Femur (tissue), 1 donor: ENCODE measurements at places on chromosomes 11 and 22.

GRCh38 chr11:9095421-9095820 lies 4.0 kb upstream of the SCUBE2 start:
- DNase-seq: no peak

DNA sequence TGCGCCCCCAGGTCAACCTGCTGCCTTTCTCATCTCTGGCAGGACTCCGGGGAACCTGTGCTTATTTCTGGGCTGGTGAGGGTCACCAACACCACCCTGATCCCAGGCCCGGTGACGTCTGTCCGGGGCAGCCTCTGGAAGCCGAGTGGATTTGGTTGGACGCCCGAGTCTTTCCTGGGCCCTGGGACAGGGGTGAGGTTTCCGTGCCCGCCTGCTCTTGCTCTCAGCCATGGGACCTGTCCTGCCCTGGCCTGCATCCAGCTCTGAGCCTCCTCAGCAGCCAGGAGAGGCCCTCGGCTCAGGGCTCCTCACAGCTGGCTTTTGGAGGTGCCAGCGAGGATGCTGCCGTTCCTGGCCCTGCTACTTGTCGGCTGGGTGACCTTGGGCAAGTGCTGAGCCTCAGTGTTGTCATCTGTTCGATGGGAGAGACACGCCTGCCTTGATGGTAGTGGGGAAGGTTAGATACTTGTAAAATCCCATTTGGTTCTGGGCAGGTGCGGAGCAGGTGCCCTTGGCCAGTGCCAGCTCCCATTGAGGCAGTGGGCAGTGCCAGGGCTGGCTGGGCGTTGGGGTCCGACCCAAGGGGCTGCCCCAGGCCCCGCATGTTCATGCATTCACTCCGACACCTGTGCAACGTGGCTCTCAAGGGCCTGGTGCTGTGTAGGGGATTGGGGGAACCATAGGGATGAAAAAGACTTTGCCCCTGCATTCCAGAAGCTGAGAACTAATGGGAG lies 58.9 kb upstream of the THY1 start:
- peak; percentile 12 for DNase-seq

DNA sequence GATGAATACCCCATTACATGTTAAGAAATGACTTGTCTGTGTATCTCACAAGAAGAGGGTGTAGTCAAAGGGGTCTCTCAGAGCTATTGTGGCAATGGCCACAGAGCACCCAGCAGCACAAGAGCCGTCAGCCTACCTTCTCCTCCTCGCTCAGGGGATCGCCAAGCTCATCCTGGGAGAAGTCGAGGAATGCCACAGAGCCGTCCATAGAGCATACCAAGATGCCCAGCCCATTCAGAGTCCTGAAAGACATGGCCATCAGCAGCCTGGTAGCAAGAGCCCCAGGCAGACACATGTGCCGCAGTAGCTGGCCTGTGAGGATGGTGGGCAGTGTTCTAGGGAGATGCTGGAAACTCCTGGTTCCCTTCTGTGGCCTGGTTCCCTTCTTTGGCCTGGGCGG lies 44.0 kb downstream of the HIRA start:
- DNase-seq: no peak

DNA sequence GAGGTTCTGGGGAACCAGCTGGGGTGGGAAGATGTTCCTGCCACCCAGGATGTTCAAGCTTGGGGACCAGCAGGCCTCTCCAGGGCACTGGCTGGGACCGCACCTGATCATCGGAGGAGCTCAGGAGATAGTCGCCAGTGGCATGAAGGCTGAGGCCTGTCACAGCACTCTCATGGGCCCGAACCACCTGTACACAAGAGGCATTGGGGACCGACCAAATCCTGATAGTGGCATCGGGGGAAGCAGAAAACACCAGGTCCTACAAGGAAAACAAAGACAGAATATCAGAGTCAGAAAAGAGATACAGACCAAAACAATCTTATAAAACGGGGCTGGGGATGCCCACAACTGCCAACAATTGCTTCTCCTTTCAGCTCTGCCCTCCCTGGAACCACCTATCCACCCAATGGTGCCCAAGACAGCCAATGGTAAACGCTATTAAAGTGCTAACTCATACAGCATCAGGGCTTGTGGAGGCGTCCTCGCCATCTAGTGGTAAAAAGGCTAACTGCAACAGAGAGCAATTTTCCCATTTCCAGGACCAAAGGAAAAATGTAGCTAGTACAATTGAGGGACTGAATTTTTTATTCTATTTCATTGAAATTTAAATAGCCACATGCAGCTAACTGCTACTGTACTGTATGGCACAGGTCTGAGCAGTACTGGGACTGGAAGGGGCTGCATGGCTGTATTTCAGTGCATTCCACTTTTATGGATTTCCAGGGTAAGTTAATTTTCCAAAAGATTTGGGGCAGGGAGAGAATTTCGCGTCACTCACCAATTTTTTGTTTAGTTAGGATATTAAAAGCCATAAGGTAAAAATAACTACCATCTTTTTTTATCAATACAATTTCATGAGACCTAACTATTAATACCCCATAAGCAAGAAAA lies 7.1 kb downstream of the PRPF19 start:
- no peak for DNase-seq

DNA sequence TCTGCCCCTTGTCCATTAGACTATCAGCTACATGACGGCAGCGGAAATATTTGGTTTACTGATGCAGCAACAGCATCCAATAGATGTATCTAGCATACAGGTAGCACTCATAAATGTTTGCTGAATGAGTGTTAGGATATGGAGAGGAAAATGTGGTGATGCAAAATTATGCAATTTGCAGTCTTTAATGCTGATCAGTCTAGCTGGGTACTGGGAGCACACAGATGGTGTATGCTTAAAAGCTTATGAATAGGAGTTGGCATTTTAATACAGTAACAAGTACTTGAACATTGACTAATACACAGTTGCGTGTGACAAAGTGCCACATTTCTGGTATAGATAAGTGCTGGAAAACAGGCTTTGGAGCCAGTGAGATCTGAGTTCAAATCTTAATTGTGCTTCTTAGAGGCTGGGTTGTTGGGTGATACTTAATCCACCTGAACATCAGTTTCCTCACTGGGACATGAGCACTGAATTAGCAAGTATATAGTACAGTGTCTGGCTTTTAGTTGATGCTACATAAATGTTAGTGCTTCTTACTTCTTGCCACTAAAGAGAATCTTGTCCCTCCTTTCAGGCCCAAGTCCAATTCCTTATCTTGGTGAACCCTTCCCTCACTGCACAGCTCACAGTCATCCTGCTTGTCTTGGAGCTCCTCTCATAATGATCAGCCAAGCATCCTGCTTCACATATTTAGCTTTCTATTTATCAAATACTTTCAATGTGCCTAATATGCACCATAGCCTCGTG lies 99.6 kb downstream of the TIMP3 start:
- no peak for DNase-seq

- no peak for DNase-seq
Observed at GRCh38 chr22:43447380-43447779, 35.6 kb downstream of the MPPED1 start.

GRCh38 chr11:67439321-67440228 lies 2.1 kb upstream of the PTPRCAP start:
- no peak for DNase-seq

- DNase-seq: no peak
Observed at GRCh38 chr11:122848186-122848585, 9.9 kb downstream of the CRTAM start.

- no peak for DNase-seq
Observed at GRCh38 chr11:103257360-103257759, 148.1 kb downstream of the DYNC2H1 start.

- no peak for DNase-seq
Observed at GRCh38 chr11:32884770-32885384, 7.7 kb upstream of the QSER1 start.

GRCh38 chr11:59556115-59556916 lies 45.0 kb downstream of the OR4D9 start:
- DNase-seq: peak; percentile 84

DNA sequence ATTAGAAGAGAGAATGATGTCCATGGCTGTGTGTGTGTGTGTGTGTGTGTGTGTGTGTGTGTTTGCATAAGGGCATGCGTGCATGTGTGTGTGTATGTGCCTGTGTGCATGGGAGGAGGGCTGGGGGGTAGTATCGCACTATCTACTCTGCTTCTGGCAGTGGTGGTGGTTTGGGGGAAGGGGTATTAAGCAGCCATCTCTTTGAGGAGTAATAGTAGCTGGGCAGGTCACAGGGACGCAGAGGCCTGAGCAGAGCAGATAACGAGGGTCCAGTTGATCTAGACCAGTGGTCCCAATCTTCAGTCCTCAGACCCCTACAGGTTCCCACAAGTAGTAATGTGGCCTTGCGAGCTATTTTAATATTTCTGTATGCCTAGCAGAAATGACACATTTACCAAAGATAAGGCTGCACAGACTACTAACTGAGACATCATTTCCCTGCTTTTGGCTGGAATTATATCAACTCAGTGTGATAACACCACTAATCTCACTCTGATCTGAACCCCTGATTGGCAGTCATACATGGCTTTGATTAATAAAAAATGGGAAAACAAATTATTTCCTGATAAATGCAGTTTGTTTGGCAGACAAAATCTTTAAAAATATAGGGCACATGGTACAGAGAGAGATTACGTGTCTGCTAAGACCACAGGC lies 354.3 kb downstream of the BUD13 start:
- DNase-seq: no peak

DNA sequence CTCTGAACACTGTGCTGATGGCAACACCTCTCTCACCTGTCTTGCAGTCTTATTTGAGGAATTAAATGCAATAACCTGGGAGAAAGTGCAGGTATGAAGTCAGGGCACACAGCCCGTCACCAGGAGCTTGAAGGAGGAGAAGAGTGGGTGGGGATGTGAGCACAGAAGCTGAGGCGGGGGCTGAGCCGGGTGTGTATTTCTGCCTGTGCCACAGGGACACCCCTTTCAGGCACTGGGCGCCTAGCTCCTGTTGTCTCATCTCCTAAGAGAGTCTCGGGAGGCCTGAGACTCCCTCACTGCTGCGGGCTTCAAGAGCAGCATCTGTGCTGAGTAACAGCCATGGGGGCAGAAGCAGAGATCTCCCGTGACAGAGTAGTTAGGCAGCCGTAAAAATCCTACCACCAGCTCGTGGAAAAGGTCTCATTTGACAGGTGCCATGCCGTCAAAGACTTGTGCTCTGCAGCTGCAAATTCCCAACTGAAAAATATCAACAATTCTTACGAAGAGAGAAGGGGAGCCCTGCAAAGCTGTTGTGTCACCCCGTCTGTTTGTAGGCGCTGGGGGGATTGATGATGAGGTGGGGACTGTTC lies 26.8 kb downstream of the PARVB start:
- DNase-seq: no peak

DNA sequence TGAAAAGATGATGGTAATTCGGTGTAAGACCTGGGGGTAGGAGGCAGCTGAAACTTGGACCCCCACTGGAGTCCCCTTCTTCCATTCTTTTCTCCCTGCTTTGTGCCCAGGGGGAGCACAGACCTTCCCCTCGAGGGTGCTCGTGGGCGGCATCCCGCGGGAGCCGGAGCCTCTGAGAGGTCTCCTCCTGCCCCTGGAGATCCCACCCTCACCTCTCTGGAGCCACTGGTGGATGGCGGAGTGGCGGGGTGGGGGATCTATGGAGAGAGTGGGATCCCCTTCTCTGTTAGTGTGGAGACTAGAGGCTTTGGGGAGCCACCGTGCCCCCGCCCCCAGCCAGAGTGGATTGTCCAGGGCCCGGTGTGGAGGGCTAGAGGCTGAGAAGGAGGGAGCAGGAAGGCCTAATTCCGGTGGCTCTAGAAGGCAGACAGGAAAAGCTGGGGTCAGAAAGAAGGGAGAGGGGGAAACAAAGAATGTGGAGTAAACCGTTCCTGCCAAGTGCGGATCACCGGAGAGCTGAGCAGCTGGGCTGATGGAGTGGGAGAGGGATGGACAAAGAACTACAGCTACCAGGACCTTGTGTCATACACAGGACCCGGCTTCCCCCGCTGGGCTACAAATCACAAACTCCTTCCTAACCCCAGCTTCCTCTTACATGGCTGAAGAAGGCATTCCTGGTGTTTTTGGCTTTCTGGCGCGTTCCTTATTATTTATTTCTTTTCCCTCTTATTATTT lies 41.9 kb downstream of the KCNJ1 start:
- DNase-seq: no peak

- DNase-seq: no peak
Observed at GRCh38 chr22:42977569-42977968, 37.4 kb downstream of the PACSIN2 start.

DNA sequence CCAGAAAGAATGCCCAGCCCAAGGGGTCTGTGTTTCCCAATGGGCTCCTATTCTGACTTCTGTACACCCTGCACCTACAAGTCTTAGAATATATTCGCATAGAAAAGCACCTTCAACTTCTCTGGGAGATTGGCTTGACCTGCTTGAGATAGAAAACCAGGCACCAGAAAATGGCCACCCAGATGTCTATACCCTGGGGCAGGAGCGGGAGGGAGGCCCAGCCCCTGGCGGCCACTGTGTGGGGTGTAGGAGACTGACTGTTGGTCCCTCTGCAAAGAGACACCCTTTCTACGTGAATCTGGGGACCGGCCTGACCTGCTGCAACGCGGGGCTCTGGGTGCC lies 8.5 kb downstream of the DENND6B start:
- DNase-seq: no peak
